ENCODE measurements at places on chromosomes 12 and 14. TPM values are rescaled to one million over a fixed set of nuclear protein-coding genes. Genes with fewer than 3 reads are reported as not detected.

The GPRC5D gene
- not detected for total RNA-seq

The SLC38A4 gene
- not detected for total RNA-seq

The CELA1 gene
- not detected for total RNA-seq

The PPP1R12A gene
- total RNA-seq, result 109 TPM

The C12orf54 gene
- not detected for total RNA-seq

The GZMH gene
- not detected for total RNA-seq

The KLHL33 gene
- 0.08 TPM for total RNA-seq

The RBM19 gene
- total RNA-seq, result 27.4 TPM

The CATSPERB gene
- not detected for total RNA-seq

The ANKRD33 gene
- total RNA-seq, result 0.31 TPM

The TAS2R8 gene
- 0.44 TPM for total RNA-seq

The CYP27B1 gene
- 1.4 TPM for total RNA-seq

The CAPZA3 gene
- not detected for total RNA-seq

The PARP11 gene
- 11.4 TPM for total RNA-seq

The MIPOL1 gene
- total RNA-seq, result 12.1 TPM

The PAN2 gene
- total RNA-seq, result 55.7 TPM

The SERPINA10 gene
- not detected for total RNA-seq

The GPX2 gene
- not detected for total RNA-seq

The BICDL1 gene
- total RNA-seq, result 2.8 TPM

The PTPRQ gene
- not detected for total RNA-seq

The MIP gene
- 0.10 TPM for total RNA-seq

The SRGAP1 gene
- 49.3 TPM for total RNA-seq

The TMEM132C gene
- not detected for total RNA-seq

The ARL6IP4 gene
- 151 TPM for total RNA-seq

The ANG gene
- total RNA-seq, result 6.5 TPM

The RNASE2 gene
- not detected for total RNA-seq

The OASL gene
- total RNA-seq, result not detected

The CIT gene
- total RNA-seq, result 14.4 TPM

The FAM216A gene
- total RNA-seq, result 3.1 TPM

The POTEM gene
- total RNA-seq, result not detected

Measured in endothelial cell (in vitro differentiated cells).